ENCODE measurements at places on chromosomes 7 and 10.
A peak's percentile ranks its signal among the peaks of the same experiment; 100 is the strongest.

DNA sequence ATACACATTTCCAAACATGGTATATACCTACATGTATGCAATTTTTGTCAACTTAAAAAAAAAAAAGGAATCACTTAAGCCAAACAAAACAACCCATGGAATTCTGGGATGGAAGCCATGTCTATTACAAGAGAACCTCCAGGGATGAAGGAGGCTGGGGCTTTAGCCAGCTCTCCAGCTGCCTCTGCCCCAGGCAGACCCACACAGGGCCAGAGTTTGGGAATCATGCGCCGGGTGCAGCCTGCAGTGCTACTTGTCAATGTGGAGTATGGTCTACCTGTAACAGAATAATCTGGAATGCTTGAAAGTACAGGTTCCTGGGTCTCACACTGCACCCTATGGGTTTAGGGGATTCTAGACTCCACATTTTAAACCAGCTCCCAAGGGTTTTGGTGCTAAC lies 10.8 kb downstream of the ATP6V0E2 start:
- no peak for DNase-seq

GRCh38 chr10:96610817-96611216 lies 24.0 kb upstream of the TM9SF3 start:
- no peak for DNase-seq

DNA sequence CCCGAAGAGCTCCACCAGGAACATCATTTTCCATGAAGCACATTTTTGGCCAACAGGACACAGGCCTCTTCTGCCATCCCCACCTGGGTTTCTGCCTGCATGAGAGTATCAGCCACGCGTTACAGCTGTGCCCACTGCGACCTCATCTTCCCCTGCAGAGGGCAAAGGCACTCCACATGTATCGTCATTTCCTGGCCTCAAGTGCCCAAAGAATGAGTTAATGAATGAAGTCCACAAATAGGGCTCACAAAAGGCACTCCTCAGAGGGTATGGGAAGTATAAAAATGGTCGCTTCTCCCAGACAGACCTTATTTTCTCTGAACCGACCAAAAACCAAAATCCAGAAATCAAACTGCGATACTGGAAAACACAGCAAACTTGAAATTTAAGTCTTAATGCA lies 18.5 kb downstream of the ELMO1 start:
- DNase-seq = no peak

- DNase-seq = peak; percentile 11
These were observed 146.0 kb downstream of the TNS3 start for GRCh38 chr7:47435889-47436312.

DNA sequence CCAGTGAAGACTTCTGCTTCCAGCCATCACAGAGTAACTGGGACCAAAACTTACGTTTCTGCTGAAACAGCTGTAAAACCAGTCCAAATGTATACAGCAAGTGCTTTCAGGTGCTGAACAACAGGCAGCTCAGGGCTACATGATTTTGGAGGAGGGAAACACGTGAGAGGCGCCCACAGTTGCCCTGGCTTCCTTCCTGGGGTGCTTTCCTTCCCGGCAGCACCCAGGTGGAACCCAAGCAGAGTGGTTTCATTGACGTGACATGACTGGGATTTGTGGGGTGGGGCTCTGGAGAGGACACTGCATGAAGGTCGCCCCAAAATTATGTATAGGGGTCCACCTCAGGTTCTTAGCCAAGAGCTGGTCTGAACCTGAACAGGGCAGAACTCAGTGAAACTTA lies 34.2 kb downstream of the IL2RA start:
- peak; percentile 5 for DNase-seq

- no peak for DNase-seq
These were observed 210.9 kb downstream of the RNLS start for GRCh38 chr10:88372051-88372715.

DNA sequence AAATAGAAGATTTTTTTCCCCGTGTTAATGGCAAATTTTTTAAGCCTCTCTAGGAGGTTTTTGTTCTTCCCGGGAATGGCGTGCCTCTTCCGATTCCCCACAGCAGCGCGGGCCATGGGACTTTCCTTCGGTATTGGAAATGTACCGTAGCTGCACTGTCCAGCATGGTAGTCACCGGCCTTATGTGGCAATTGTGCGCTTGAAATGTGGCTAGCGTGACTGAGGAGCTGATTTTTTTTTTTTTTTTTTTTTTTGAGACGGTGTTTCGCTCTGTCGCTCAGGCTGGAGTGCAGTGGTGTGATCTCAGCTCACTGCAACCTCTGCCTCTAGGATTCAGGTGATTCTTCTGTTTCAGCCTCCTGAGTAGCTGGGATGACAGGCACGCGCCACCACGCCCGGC lies 938 bp upstream of the TCTN3 start:
- no peak for DNase-seq

DNA sequence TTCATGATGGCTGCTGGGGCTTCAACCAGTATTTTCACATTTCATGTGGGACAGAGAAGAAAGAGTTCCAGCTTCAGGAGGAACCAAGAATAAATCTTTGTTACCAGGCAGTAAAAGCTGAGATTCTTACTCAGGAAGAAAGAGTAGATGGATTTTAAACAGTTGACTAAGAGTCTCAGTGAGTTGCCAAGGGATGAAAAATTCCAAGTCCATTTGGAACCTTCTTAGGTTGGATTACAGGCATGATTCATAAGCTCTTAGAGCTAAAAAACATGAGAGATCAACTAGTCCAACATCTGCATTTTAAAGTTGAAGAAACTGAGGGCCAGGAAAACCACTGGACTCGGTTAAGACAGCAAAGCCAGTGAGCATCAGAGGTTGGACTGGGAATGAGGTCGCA lies 148.6 kb downstream of the NEBL start:
- no peak for DNase-seq

GRCh38 chr10:49654036-49654693 lies 25.3 kb upstream of the C10orf53 start:
- DNase-seq = no peak

DNA sequence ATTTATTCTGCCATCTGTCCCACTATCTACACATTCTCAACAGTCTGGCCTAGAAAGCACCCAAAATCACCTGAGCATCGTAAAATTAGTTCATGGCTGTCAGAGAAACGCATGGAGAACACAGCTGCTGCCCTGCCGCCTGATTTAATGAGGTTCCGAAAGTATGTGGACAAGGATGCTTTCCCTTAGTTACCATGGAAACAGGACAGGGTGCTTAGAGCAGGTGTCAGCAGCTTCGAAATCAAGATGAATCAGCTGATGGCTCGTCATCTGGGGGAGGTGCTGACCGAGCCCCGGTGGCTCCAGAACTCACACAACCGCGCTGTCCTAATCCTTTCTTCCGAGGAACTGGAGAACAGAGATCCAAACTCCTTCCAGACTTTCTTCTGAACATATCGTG lies 151.5 kb downstream of the TEX36 start:
- no peak for DNase-seq

- peak; percentile 46 for DNase-seq
These were observed 412 bp downstream of the PIP4K2A start for GRCh38 chr10:22713853-22714478.

DNA sequence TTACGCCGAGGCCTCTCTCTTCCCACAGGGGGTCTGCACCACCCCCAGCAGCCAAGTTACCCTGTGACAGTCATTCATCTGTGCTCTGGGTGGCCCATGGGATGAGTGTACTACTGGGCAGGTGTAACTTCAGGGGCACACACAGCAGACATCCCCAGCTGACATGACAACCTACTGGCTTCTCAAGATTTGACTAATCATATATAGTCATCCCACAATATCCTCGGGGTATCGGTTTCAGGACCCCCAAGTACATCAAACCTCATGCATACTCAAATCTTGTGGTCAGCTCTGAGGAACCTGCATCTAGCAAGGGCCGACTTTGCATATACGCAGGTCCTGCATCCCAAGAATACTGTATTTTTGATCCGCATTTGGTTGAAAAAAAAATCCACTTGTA lies 336.9 kb upstream of the C7orf33 start:
- no peak for DNase-seq

DNA sequence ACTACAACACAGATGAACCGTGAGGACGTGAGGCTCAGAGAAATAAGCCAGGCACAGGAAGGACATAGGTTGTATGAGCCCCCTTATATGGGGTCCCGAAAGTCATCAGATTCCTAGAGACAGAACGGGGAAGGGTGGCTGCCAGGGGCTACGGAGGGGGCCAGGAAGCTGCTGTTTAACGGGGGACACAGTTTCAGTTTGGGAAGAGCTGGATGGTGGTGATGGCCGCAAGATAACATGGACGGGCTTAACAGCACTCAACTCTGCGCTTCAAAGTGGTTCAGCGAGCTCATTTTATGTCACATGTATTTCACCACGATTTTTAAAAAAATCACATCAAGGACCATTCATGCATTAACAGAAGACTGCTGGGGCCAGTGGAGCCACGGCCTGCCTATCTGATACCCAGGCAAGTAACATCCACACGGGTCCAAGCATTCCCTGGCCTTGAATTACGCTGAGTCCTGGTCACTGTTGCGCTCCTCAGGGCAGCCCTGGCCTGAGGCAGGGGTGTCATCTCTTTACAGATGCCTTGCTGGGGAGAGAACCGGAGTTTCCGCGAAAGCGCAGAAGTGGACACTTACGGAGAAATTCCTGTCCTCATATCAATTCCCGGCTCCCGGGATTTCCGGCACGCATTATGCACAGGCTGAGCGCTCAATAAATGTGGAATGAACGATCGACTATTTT lies 1.5 kb downstream of the CARD11 start:
- no peak for DNase-seq

GRCh38 chr7:44292876-44293560 lies 32.4 kb downstream of the CAMK2B start:
- DNase-seq = peak; percentile 1

DNA sequence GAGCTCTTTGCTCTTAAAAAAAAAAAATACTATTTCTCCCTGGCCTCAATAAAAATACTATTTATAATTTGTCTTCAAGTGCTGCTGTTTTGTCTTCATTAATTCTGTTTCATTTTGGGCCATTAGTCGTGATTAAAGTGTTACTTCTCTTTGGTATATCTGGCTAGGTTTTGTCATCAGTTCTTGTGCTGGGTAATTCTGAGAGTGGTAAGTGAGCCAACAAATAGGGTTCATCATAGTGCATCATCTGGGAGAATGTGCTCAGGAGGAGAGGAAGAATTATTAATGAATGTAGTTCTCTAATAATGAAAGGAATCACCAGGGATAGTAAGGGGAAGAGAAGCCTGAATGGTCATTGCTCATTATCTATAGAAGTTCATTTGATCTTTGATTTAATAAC lies 70.0 kb downstream of the LCOR start:
- DNase-seq = no peak

GRCh38 chr10:96721207-96721572 lies 876 bp upstream of the PIK3AP1 start:
- no peak for DNase-seq

GRCh38 chr7:143906151-143906550 lies 4.2 kb upstream of the TCAF1 start:
- no peak for DNase-seq

- DNase-seq = no peak
These were observed 202.3 kb upstream of the KLF6 start for GRCh38 chr10:3987143-3987974.

GRCh38 chr10:87880336-87880735 lies 16.9 kb downstream of the PTEN start:
- no peak for DNase-seq

DNA sequence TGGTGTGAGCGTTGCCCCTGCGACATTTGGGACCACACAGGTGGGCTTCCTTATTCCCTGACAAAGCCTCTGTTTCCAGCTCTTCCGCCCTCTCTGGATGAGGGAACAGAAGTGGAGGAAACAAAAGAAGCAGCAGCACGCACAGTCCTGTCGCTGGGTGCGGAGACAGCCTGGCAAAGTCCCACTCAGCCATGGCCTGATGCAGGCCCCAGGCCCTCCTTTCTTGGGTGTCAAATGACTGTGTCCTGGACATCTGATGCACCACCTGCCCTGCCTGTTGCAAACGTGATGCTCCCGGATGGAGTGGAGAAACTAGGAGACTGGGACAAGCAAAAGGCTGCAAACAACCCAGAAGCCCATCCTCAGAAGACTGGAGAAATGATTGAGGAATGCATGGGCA lies 20.7 kb downstream of the ZMIZ2 start:
- DNase-seq = no peak

DNA sequence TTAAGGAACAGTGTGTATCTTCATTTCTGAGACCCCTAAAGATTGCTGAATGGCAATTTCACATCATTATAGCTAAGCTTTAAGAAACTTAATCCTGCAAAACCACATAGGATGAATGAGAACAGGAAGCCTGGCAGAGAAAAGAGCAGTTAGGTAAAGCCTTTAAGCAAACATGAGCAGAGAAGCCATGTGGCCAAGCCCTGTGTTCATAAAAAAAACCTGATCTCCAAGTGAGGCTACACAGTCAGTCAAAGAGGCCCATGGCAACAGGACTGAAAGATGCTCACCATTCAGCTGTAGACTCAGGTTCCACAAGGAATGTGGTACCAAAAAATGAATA lies 9.3 kb downstream of the LIPA start:
- DNase-seq = no peak

GRCh38 chr10:35768011-35768410 lies 125.9 kb upstream of the FZD8 start:
- DNase-seq = no peak

GRCh38 chr10:113007821-113008220 lies 57.8 kb downstream of the TCF7L2 start:
- DNase-seq = peak; percentile 49

DNA sequence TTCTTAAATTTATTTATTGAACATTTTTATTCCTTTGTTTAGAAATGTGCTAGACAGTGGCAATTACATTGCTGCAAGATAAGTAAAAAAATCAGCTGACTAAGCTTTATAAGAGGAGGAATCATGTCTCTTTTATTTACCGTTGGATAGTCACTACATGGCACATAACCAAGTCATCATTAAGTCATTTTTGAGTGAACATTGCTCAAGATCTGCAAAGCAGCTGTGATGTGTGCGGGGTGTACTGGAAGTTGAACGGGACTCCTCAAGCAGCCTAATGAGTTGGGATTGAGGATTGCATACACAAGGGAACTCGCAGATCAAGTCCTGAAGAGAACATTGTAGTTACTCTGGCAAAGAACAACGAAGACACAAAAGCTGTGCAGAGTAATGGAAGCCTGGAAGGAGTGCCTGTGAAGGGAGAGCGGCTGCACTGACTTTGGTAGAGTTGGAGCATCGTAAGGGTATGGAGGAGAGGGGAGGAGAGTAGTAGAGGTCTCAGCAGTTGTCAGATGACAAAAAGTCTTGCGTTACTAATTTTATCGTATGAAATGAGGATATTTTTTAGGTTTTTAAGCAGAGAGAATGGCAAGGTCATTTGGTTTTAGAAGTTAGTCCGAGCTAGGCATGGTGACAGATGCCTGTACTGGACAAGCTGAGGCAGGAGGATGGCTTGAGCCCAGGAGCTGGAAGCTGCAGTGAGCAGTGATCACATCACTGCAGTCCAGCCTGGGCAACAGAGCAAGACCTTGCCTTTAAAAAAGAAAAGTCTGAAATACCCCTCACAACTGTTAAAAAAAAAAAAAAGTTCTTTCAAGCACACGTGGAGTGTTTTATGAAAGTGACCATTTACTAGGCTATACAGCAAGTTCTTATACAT lies 95.1 kb downstream of the BMPR1A start:
- DNase-seq = no peak

- no peak for DNase-seq
These were observed 1246.5 kb downstream of the TYW1 start for GRCh38 chr7:68243128-68243527.

All from activated naive CD4-positive, alpha-beta T cell treated with anti-CD3 and anti-CD28 coated beads for 36 hours (primary cell).